ENCODE measurements at places on chromosomes 2 and 18.

DNA sequence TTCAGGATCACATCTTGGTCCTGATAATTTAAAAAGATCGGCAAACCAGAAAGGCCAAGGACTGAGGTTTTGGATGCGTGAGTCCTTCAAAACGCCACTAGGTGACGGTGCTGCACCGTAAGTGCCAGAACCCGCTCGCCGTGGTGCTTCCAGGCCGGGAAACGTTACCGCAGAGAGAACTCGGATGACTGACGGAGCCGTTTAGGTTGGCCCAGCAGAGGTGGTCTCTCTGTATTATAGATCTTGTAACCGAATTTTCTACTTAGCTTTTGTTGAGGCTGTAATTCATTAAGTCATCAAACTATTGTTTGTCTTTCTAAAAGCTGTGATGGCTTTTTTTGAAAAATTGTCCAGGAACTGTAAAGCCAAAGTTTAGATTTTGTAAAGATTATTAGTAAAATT is 39.8 kb upstream of the ADCYAP1 start:
- peak; percentile 4 for DNase-seq

DNA sequence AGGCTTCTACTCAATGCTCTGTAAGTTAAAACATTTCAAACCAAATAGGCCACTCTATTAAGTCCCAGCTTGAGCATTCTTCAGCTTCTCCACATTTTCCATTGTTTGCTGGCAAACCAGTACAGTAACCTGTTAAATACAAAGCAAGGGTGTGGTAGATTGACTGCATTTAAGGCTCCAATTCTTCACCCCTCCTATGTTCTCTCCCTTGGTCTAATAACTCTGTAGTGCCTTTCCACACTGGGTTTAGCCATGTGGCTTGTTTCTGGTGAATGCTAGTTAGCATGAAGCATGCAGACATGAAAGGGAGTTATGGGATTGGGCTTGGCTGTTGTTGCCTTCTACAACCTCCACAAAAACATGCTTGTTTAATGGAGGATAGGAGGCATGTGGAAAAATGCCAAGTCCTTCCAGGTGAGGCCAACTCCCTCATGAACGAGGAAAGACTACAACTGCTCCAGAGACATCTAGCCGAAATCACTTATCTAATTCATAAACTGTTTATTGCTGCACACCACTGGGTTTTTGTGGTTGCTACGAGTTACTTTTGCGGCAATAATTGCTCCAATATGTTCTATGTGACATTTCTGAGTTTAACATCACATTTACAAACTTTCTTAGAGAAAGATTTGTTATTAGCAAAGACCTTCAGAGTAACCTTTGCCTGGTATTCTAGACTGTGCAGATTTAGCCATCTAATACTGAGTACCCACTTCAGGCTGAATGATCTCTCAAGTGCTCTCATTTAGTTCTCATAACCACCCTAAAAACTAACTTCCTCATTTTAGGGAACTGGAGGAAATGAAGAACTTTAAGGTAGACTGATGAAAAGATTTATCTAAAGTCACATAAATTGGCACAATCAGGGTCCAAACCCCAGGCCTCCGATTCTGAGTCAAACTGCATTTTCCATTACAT is 104.0 kb downstream of the SMAD2 start:
- DNase-seq: no peak

- DNase-seq: no peak
Measured at GRCh38 chr2:151358166-151358970, 976 bp downstream of the TNFAIP6 start.

- DNase-seq: no peak
Measured at GRCh38 chr2:10005461-10006235, 37.7 kb upstream of the KLF11 start.

GRCh38 chr18:5513947-5514346 is 29.9 kb downstream of the EPB41L3 start:
- DNase-seq: no peak

DNA sequence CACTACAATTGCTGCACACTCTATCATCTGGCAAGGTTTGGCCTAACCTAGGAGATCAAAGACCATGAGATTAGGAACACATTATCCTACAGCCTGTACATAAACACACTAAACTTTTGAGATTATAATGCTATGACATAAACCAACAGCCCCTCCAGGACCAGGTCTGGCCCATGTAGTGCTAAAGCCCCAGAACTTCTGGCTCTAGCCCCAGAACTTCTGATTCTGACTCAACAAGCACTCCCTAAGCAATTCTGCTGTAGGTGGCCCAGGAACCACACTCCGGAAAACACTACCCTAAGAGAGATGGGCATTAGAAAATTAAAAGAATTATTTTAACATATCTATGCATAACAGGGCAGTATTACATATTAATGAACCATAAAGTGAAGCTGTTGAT is 369.5 kb upstream of the LYPD1 start:
- DNase-seq: no peak

GRCh38 chr2:20557635-20558034 is 93.3 kb downstream of the HS1BP3 start:
- no peak for DNase-seq

DNA sequence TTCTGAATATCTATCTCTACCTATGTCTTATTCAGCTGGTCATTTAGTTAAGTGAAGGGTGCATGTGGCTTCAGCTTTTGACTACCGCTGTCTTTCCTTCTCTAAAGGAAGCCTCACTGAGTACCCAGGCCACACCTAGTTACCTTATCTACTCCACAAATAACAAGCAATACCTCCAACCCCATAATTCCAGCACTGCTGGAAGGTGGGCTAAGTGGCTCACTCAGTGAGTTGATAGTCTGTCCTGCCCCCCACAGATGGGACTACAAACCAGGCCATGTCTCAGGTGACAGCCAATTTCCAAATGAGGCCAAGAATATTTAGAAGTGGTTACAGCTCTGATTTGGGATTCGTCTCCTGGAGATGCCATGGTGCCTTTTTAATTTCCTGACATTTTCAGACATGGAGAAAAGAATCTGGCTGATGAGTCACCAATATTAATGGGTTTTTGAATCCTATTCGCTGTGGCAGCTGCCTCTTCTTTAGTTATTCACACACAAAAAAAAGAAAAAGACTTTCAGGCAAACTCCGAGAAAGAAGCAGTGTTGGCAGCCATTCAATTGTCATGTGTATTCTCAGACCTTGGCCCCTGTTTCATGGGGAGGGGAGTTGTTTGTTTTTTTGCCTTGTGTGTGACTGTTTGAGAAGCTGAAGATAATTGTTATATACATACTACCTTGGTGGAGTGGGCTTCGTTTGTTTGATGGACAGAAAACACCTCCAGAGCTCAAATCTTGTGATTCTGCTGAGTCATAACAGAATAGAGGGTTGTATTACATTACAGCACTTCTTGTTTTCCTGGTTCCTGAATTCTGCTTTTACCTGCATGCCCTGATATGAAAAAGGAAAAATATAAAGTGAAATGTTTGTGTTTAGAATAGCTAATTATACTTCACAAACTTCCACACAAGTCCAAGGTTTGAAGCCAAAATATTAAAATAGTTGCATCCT is 64.2 kb downstream of the SCG2 start:
- no peak for DNase-seq

GRCh38 chr2:181117206-181117925 is 137.0 kb downstream of the UBE2E3 start:
- DNase-seq: no peak

- no peak for DNase-seq
Measured at GRCh38 chr18:11522992-11523391, 86.4 kb upstream of the SLC35G4 start.

All from NCI-H2107 (cell line).